ENCODE measurements at places on chromosomes 12 and 14. TPM values are rescaled to one million over a fixed set of nuclear protein-coding genes. Genes with fewer than 3 reads are reported as not detected.

Gene P2RX7
- total RNA-seq = 0.08 TPM

DNA sequence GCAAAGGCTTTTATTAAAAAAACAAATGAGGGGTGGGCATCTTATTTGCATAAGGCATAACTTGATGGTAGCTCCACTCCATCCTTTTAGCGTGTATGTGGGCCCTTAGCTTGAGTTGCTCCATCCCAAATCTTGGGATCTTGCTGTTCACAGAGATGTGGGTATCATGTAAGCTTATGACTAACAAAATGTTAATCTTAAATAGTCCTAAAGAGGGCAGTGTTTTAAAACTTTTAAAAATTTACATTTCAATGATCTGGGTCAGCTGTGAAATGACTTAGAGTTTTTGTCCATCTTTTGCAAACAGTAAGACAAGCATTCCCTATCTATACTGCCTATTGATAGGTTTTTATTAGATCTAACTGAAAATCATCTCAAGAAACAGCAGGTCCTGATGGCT lies 86.0 kb downstream of the SLCO1A2 start:
- no peak overlapping the region for H3K27ac ChIP-seq
- no peak for DNase-seq
- no peaks in the 10 kb centered on the region for H3K4me1 ChIP-seq
- peaks cover 26% of the 10 kb centered on the region for H3K27me3 ChIP-seq
- H3K36me3 ChIP-seq = no peaks in the 10 kb centered on the region

Gene HPD
- not detected for total RNA-seq

GRCh38 chr12:71436696-71437095 lies 2.9 kb upstream of the LGR5 start:
- H3K27me3 ChIP-seq = no peaks in the 10 kb centered on the region
- no peak overlapping the region for H3K4me3 ChIP-seq
- peaks cover 11% of the 10 kb centered on the region for H3K36me3 ChIP-seq
- H3K4me1 ChIP-seq = peaks cover 30% of the 10 kb centered on the region
- no peak for DNase-seq
- no peak overlapping the region for H3K27ac ChIP-seq
